Stimulated activated naive B cell treated with anti-CD40 and anti-IgM and Interleukin-4, amounts not matched to agents 10 μg/mL and 1 μg/mL and 100 μg/mL, for 72 hours (primary cell): ENCODE measurements at places on chromosomes 6 and 20.
A peak's percentile ranks its signal among the peaks of the same experiment; 100 is the strongest.

DNA sequence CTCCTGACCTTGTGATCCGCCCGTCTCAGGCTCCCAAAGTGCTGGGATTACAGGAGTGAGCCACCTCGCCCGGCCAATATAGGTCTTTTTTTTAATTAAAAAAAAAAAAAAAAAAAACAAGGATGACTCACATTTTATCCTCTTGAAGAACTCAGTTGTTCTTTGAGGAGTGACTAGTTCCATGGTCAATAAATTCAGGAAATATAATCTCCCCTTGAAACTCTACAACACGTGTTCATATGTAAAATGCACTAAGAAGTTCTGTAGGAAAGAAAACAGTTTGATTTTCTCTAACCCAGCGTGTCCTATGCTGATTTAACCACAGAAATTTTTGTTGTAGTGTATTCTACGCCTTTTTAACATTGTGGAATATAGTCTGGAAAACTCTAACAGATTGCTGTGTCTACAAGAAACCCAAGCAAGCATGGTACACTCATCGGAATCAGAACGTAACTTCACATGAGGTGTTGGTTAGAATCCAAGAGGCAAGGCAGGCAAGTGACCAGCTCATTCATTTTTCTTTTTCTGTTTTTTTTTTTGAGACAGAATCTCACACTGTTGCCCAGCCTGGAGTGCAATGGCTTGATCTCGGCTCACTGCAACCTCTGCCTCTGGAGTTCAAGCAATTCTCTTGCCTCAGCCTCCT is 79.0 kb upstream of the ZNF217 start:
- peaks cover 8% of the 10 kb centered on the region for H3K4me1 ChIP-seq
- no peaks in the 10 kb centered on the region for H3K27me3 ChIP-seq
- no peaks in the 10 kb centered on the region for H3K36me3 ChIP-seq
- DNase-seq, result no peak

DNA sequence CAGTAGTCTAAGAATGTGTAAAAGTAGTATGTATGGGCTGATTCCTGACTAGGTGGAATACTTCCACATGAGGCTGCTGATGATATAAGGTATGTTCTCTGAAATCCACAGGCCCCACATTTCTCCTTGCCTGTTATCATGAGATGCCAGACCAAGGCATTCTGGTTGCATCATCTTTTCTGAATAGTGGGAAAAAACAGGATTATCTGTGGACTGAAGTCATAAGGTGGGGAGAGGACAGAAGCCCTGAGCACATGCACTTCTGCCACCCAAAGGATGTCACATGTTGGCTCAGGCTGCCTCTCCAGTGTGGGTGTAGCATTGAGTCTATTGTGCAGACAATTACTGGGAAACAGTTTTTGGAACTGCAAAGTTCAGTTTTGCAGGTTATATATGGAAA is 184.5 kb upstream of the RAB32 start:
- no peak for DNase-seq
- no peaks in the 10 kb centered on the region for H3K4me1 ChIP-seq
- no peaks in the 10 kb centered on the region for H3K36me3 ChIP-seq
- H3K4me3 ChIP-seq, result no peak overlapping the region

DNA sequence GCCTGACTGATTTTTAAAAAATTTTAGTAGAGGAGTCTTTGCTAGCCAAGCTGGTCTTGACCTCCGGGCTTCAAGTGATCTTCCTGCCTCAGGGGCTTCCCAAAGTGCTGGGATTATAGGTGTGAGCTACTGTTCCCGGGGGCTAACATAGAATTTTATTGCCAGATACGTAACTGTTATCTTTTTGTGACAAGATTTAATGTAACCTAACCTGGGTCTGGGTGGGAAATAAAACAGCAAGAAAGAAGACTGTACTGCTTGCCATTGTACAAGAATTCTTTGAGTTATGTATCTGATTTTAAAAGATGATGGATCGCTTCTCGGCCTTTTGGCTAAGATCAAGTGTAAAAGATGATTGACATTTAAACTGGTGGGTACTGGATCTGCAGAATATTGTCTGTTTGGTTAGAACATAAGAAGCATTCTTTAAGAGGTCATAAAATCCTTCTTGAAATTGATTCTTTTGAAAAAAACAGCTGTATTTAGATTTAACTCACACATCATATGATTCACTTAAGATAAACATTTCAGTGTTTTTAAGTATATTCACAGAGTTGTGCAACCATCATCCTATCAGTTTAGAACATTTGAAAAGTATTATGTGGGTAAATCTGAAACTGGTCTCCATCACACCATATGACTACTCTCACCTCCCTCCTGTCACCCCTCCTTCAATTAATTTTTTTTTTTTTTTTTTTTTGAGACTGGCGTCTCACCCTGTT is 21.6 kb downstream of the TPX2 start:
- H3K4me1 ChIP-seq, result no peaks in the 10 kb centered on the region
- no peaks in the 10 kb centered on the region for H3K36me3 ChIP-seq
- no peak overlapping the region for H3K4me3 ChIP-seq
- no peaks in the 10 kb centered on the region for H3K27me3 ChIP-seq
- H3K27ac ChIP-seq, result no peak overlapping the region
- DNase-seq, result no peak

DNA sequence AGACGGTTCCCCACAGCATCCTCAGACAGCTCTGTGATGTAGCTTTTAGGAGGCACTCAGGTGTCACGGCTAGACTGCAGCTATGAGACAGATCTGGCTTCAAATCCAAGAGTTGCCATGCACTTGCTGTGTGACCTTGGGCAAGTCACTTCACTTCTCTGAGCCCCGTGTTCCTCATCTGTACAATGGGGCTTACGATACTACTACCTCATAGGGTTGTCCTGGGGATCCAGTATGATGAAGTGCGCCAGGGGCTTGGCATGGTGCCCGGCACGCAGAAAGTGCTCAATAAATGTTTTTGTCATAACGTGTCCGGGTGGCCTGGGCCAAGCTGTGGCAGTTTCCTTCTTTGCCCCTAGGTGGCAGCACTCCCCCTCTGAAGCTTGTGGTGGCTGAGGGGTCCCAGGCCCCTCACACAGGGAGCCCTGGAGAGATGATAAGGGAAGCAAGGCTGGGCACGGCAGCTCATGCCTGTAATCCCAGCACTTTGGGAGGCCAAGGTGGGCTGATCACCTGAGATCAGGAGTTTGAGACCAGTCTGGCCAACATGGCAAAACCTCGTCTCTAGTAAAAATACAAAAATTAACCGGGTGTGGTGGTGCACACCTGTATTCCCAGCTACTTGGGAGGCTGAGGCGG is 19.1 kb upstream of the CHMP4B start:
- H3K27ac ChIP-seq, result no peak overlapping the region
- H3K27me3 ChIP-seq, result no peaks in the 10 kb centered on the region
- H3K4me3 ChIP-seq, result no peak overlapping the region
- peak; percentile 29 for DNase-seq
- peaks cover 10% of the 10 kb centered on the region for H3K4me1 ChIP-seq
- peaks cover 19% of the 10 kb centered on the region for H3K36me3 ChIP-seq

- H3K4me1 ChIP-seq, result peaks cover 30% of the 10 kb centered on the region
- H3K27ac ChIP-seq, result peak overlapping the region; percentile 70
- no peak for DNase-seq
These were observed 300.7 kb downstream of the RNGTT start for GRCh38 chr6:88662653-88663174.

GRCh38 chr6:98946266-98946878 is 1.4 kb downstream of the FBXL4 start:
- H3K27ac ChIP-seq, result peak overlapping the region; percentile 98
- peaks cover 5% of the 10 kb centered on the region for H3K36me3 ChIP-seq
- no peaks in the 10 kb centered on the region for H3K27me3 ChIP-seq
- peak overlapping the region; percentile 98 for H3K4me3 ChIP-seq

DNA sequence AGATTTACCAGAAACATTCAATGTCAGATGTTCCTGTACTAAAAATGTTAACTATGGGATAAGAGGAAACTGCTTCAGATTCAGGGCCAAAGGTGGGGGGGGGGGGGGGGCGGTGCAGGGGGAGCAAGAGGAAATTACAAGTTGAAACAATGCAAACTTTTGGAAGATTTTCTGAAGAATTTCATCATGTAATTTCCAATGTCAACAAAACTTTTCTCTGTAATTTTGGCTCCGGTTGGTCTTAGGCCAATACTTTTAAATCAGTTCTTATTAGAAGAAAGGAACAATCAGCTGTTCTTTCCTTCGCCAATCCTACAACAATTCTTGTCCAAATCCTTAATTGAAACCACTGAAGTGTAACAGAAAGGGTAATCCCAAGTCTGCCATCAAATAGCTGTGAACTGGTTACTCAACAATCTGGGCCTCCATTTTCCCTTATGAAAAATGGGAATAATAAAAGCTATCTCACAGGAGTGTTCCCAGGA is 13.1 kb downstream of the UQCC1 start:
- H3K4me1 ChIP-seq, result peaks cover 22% of the 10 kb centered on the region
- no peaks in the 10 kb centered on the region for H3K27me3 ChIP-seq
- H3K4me3 ChIP-seq, result no peak overlapping the region
- no peak for DNase-seq
- peaks cover 8% of the 10 kb centered on the region for H3K36me3 ChIP-seq
- no peak overlapping the region for H3K27ac ChIP-seq

DNA sequence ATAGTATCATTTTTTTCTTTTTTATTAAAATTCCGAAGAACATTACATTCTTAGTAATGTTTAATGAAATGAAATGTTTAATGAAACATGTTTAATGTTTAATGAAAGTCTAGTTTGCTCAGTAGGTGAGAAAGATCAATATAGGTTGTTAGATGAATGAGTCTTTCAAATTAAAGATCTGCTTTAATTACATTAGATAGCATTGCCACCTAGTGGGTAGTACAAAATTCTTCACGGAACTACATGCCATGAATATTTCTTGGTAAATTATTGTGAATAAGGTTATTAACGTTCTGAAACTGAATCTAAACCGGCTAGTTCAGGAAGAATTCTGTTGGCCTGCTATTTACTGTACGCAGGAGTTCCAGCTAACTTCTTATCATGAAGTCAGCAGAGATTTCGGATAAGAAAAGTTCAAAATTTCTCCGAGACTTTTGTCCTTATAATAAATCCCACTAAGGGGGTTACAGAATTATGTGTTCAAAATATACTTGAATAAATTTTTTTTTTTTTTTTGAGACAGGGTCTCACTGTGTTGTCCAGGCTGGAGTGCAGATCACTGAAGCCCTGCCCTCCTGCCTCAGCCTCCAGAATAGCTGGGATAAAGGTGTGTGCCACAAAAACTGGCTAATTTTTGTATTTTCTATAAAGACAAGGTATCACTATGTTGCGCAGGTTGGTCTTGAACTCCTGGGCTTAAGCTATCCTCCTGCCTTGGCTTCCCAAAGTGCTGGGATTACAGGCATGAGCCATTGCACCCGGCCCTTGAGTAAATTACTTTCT is 7.9 kb upstream of the GMNN start:
- no peak for DNase-seq
- H3K27me3 ChIP-seq, result no peaks in the 10 kb centered on the region
- H3K4me1 ChIP-seq, result peaks cover 2% of the 10 kb centered on the region

GRCh38 chr20:62985444-62985778 is 21.4 kb downstream of the BHLHE23 start:
- H3K27ac ChIP-seq, result no peak overlapping the region
- H3K4me1 ChIP-seq, result peaks cover 18% of the 10 kb centered on the region
- peaks cover 62% of the 10 kb centered on the region for H3K27me3 ChIP-seq

DNA sequence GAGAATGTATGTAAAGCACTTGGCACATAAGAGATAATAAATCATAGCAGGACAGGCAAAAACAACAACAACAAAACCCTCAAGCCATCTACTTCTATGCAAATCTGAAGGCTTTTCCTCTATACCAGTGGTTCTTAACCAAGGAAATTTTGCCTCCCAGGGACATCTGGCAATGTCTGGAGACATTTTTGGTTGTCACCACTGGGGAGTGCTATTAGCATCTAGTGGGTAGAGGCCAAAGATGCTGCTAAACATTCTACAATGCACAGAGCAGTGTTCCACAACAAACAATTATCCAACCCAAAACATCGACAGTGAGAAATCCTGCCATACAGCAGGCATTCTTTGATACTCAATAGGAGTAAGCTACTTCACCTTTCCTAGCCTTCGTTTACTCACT is 28.2 kb downstream of the NDRG3 start:
- H3K4me1 ChIP-seq, result peaks cover 7% of the 10 kb centered on the region
- DNase-seq, result no peak
- H3K36me3 ChIP-seq, result peaks cover 8% of the 10 kb centered on the region
- H3K4me3 ChIP-seq, result no peak overlapping the region
- H3K27me3 ChIP-seq, result no peaks in the 10 kb centered on the region

DNA sequence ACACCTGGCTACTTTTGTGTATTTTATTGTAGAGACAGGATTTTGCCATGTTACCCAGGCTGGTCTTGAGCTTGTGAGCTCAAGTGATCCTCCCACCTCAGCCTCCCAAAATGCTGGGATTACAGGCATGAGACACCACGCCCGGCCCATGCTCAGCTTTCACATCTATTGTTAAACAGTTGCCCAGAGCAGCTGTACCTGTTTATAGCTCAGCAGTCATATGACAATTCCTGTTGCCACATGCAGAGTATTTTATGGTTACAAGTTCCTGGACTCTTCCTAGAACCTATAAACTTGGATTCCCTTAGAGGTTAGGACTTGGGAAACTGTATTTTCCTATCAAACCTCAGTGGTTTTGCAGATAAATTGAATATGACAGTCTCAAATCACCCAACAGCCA is 188.3 kb upstream of the KCNG1 start:
- H3K27ac ChIP-seq, result no peak overlapping the region
- no peaks in the 10 kb centered on the region for H3K36me3 ChIP-seq
- no peak overlapping the region for H3K4me3 ChIP-seq
- no peak for DNase-seq

GRCh38 chr6:91704531-91704930 is 1117.7 kb upstream of the MAP3K7 start:
- no peak for DNase-seq
- H3K4me3 ChIP-seq, result no peak overlapping the region
- no peaks in the 10 kb centered on the region for H3K27me3 ChIP-seq
- no peaks in the 10 kb centered on the region for H3K4me1 ChIP-seq

DNA sequence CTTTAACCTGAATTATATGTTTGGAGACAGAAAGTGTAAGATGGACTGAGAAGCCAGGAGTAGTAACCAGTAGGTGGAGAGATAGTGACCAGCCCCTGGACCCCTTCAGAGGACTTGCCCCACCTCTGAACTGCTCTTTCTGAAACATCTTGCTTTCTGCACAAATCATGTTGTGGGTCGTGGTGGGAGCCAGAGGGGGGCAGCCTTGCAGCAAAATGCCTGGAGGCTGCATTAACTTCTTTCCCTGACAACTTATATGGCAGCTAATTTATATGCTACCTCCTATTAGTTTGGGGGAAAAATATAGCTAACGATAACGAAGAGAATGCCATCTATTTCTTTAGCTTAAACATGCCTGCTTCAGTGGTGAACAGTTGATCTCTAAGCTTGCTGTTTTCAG is 859.8 kb downstream of the MAFB start:
- H3K4me3 ChIP-seq, result no peak overlapping the region
- DNase-seq, result no peak
- H3K27ac ChIP-seq, result no peak overlapping the region
- H3K36me3 ChIP-seq, result no peaks in the 10 kb centered on the region

DNA sequence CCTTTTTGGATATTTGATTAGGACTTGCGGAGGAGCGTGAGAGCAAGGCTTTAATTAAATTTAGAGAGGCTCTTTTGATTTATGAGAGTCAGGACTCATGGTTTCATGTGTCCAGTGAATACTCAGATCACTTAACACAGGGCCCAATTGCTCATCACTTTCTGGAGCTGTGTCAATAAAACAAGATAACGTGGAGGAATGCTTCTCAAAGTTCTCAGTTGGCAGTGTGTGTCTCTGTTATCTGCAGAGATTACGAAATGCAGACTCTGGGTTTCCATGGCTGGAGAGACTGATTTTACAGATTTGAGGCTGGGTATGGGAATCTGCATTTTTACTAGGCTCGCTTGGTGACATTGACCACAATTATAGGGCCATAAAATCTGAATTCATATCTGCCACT is 335.8 kb upstream of the FLRT3 start:
- no peak for DNase-seq
- no peaks in the 10 kb centered on the region for H3K27me3 ChIP-seq
- H3K27ac ChIP-seq, result no peak overlapping the region
- H3K4me3 ChIP-seq, result no peak overlapping the region
- H3K36me3 ChIP-seq, result no peaks in the 10 kb centered on the region
- no peaks in the 10 kb centered on the region for H3K4me1 ChIP-seq
